ENCODE measurements at places on chromosomes 13 and 19. TPM values are rescaled to one million over a fixed set of nuclear protein-coding genes. Genes with fewer than 3 reads are reported as not detected.

The ATP4B gene
- total RNA-seq = not detected

The CDX2 gene
- not detected for total RNA-seq

The MATK gene
- total RNA-seq = not detected

The PEG3 gene
- not detected for total RNA-seq
